ENCODE measurements at places on chromosomes 2 and 18. TPM values are rescaled to one million over a fixed set of nuclear protein-coding genes. Genes with fewer than 3 reads are reported as not detected.

GRCh38 chr2:158685646-158686045 is 109.5 kb upstream of the DAPL1 start:
- DNase-seq = no peak

DNA sequence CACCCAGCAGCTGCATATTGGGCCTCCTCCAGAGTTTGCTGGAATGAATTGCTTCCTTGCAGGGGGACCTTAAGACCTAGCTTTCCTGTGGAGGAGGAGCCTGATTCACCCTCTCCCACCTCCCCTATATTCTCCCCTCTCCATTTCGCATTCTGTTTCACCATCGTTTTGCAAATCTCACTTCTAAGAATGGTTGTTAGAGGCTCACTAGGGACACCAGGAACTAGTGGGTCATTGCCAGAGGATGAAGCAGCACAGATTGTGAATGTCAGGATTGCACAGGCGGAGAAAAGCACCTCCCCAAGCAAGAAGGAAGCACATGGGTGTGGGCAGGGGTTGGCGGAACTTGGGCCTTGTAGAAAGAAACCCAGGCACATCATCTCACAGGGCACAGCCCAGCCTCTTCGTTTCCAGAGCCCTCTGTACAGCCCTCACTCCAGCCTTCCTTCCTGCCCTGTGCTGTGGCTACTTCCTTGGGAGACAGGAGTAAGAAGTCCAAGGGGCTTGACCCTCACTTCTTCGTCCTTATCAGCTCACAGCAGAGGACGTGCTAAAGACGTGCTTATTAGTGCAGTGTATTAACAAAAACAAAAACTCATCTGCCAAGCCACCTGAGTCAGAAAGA is 63.4 kb downstream of the TACR1 start:
- no peak for DNase-seq

DNA sequence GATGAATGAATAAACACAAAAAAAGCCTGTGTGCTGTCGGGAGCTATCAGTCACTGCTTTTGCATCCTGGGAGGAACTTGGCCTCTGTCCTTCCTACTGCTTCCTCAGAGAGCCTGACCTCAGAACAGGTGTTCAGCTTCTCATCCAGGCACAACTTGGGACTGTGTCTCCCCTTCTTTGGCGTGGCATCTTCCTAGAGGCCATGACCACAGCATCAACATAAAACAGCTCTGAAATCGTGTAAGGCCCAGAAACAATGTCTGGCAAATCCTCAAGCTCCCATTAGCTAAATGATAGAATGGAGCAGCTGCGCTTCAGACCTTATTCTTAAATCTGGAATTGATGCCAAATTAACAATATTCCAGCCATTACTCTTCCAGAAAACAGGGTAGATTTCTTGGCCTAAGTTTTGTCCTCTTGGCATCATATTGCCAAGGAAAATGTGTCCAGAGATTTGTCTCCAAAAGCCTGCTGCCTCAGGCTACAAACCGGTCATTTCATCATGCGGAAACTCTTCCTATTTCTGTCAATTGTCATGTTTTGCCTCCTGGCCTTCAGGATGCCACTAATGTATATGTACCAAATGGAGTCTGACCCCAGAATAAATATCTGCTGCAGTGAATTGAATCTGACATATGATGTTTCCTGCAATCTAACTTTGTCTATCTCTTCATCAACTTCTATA is 53.2 kb upstream of the RAB27B start:
- DNase-seq = no peak

DNA sequence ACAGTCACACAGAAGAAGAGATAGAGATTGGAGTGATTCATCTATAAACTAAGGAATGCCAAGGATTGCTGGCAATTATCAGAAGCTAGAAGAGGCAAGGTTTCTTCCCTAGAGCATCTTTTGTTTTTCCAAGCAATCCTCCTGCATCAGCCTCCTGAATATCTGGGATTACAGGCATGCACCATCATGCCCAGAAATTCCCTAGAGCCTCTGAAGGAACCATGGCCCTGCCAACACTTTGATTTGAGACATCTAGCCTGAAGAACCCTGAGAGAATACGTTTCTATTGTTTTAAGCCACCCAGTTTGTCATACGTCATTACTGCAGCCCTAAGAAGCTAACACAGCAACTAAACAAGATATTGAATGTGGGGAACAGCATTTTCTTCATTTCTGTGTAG is 525.0 kb downstream of the ERBB4 start:
- DNase-seq = no peak

DNA sequence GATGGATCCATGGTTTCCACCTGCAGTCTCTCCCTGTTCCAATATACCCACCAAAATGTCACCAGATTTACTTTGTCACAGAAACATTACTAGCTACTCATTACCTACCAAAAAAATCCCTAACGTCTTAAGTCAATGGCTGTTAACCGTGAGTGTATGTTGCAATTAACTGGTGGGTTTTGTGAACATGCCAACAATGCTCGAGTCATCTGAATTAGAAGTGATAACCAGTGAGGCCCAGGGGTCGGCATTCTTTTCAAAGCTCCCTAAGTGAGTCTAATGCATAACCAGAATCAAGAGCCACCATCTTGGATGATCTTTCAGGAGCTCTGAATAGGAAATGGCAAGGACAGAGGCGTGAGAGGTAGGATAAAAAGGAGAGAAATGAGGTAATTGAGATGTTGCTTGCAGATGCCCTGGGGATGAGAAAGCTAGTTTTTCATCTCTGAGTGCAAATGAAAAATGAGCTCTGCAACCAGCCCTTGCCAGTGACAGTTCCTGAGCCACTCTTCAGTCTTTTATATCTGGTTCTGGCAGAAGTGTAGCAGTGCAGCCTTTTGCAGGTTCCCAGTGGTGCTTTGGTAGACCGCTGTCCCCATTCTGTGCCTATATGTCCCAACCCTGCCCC is 130.0 kb upstream of the RND3 start:
- no peak for DNase-seq

- no peak for DNase-seq
Measured at GRCh38 chr2:75030218-75031009, 72.0 kb downstream of the POLE4 start.

DNA sequence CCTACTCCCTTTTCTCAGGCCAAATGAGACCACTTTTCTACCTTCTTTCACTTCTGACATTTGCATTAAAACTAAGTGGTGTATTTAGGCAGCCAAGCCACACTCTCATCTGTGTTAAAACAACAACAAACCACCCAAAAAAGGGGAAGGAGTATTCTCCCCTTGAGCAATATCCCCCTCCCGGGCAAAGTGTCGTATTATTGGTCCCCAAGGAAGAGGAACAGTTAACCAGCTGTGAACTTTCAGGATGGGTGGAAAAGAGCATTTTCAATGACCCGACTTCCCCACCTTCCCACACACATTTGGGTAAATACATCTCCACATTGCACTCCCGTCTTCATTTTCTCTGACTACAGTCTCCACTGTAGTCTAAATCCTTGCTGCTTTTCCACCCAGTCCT is 44.3 kb downstream of the FEZ2 start:
- DNase-seq = no peak

GRCh38 chr2:217215877-217216276 is 356.0 kb upstream of the TNP1 start:
- DNase-seq = no peak

The SOWAHC gene
- total RNA-seq = 22.9 TPM

The C1QL2 gene
- not detected for total RNA-seq

The PLCD4 gene
- total RNA-seq = 0.30 TPM

The FAM117B gene
- 13.3 TPM for total RNA-seq

The NOL4 gene
- not detected for total RNA-seq

The CFAP65 gene
- total RNA-seq = 17.8 TPM

The DYNAP gene
- total RNA-seq = not detected

The ACADL gene
- total RNA-seq = 41.1 TPM
